Skeletal muscle cell (primary cell): ENCODE measurements at places on chromosomes 4 and X.

- no peak for DNase-seq
Observed at GRCh38 chr4:120893314-120893713, 29.2 kb downstream of the PRDM5 start.

GRCh38 chrX:48794911-48795515 lies 6.9 kb upstream of the HDAC6 start:
- peak; percentile 10 for DNase-seq

DNA sequence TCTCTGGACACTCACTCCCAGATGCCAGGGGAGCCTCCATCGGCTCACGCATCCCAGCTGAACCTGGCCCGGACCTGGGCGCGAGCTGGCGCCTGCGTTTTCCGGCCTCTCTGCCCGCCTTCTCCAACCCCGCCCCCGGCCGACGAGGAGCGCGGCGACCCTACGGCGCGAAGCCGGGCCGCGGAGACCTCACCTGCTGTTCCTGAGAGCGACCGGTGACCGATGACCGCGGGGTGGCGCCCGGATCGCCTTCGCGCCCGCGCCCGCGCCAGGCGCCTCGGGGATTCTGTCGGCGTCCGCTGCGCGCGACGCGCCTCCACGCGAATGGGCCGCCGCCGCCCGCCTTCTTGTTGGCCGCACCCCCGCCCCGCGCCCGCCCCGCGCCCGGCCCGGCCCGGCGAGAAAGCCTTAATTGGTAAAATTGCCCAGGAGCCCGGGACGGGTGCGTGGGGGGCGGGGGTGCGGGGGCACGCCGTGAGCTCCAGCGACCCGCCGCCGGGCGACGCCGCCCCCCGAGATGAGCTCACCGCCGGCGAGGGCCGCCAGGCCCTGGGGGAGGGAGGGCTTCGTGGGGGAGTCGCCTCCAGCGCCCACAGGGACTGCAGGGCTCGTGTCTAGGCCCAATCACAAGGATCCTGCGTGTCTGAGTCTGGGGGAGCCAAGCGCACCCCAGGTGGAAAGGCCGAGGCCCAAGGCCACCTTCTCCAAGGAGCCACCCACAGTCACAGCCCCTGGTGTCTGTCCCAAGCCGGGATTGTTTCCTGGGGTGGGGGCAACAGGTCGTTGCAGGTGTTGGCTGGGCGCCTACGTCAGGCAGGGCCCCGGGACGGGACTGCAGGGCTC lies at the start of gene FLNA:
TSS of gene FLNA (minus strand) at position 322 of the 843 bp plus-strand sequence. CDS start 3,389 bp downstream, outside the sequence.
- DNase-seq = no peak

DNA sequence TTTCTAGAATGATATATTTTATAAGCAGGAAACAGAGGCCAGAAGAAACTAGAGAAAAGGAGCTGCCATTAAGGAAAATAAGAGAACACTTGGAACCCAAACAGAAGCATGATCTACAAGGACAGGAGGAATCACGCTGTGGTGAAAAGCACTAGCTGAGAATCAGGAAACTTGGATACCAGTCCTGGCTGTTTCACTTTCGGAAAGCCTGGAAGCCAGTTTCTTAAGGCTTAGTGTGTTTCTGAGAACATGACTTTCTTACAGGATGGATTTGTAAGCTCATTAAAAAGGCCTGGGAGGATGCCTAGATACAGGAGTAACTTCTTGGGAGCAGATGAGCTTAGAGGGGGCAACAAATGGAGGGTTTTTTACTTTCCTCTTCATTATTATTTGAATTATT lies 36.9 kb downstream of the TLL1 start:
- no peak for DNase-seq

DNA sequence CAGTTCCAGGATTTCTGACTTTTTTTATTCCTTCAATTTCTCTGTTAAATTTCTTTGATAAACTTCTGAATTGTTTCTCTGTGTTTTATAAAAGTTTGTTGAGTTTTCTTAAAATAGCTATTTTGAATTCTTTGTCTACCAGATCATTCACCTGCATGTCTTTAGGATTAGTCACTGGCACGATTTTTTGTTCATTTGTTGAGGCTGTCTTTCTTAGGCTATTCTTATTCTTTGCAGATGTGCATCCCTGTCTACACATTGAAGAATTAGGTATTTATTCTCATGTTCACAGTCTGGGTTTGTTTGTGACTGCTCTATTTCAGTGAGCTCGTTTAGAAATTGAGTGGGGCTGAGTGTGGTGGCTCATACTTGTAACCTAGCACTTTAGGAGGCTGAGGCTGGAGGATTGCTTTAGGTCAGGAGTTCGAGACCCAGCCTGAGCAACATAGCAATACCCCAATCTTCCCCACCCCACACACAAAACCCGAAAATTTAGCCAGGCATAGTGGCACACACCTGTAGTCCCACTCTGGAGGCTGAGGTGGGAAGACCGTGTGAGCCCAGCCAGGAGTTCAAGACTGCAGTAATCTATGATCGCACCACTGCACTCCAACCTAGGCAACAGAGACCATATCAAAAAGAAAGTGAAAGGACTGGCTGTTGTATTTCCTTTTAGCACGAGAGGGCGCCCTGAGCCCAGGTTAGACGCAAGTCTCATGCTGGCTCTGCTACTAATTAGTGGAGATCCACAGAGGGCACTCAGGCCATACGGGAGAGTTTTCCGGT lies 42.0 kb downstream of the F8 start:
- DNase-seq = peak; percentile 4

GRCh38 chrX:146615628-146616348 lies 193.8 kb upstream of the CXorf51B start:
- no peak for DNase-seq

DNA sequence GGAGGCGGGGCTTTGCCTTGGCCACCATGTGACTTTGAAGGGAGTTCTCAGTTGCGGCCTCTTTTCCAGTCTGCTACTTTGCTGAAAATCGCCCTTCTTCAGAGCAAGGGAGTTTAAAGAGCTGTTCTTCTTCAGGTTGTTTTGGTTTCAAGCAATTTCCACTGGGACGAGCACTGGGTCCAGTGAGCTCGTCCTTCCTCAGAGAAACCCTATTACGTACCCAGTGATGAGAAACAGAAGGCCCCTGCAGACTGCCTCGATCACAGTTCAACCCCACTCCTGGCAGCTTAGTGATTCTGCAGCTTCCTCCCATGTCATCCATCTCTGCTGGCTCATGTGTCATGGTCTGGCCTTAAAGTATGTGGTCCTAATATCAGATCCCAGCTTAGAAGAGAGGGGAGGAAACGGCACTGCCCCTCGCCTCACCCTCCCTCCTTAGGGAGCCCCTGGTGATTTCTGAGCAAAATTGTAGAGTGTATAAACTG lies 7.8 kb upstream of the FAM149A start:
- no peak for DNase-seq

- DNase-seq = no peak
Observed at GRCh38 chr4:162645381-162645780, 481.6 kb upstream of the FSTL5 start.

- DNase-seq = no peak
Observed at GRCh38 chr4:87093443-87094123, 126.8 kb downstream of the KLHL8 start.

DNA sequence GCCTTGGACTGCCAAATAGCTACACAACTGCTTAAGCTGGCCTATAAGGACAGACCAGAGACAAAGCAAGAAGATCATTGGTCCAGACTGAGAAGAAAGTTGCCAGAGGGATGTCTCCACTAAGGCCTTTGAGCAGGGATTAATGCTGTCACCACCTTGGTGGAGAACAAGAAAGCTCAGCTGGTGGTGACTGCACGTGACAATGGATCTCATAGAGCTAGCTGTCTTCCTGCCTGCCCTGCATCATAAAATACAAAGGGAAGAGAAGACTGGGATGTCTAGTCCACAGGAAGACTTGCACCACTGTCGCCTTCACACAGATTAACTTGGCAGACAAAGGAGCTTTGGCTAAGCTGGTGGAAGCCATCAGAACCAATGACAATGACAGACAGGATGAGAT lies 40.5 kb upstream of the FAM120C start:
- no peak for DNase-seq

DNA sequence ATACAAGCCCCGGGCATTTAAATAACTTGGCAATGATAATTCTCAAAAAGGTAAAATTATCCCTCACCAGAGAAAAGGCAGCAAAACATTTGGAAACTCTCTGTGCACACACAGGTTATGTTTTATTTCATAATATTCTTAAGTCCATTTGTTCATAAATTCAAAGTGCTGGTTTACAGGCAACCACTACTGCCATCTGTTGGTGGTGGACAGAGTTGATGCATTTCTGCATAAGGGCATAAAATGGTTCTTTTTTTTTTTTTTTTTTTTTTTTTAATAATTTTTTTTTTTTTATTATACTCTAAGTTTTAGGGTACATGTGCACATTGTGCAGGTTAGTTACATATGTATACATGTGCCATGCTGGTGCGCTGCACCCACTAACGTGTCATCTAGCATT lies 31.5 kb upstream of the IL21 start:
- DNase-seq = no peak

DNA sequence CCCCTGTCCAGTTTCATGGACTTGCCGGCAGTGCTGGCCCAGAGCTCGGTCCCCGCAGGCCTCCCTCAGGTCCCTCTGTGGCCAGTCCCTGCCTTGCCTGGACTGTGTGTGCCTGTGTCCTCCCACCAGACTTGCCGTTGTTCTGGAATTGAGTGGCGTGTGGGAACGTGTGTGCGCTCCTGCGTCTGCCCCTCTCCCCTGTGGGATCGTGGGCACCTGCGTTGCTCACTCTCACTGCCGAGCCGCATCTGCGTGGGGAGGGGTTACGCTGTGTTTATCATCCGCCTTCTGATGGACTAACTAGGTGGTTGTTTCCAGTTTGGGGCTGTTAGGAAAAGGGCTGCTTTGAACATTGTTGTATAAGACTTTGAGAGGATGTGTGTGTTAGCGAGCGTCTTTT lies 21.2 kb downstream of the PCGF3 start:
- no peak for DNase-seq

GRCh38 chr4:127120441-127121090 lies 512.2 kb upstream of the INTU start:
- DNase-seq = no peak

DNA sequence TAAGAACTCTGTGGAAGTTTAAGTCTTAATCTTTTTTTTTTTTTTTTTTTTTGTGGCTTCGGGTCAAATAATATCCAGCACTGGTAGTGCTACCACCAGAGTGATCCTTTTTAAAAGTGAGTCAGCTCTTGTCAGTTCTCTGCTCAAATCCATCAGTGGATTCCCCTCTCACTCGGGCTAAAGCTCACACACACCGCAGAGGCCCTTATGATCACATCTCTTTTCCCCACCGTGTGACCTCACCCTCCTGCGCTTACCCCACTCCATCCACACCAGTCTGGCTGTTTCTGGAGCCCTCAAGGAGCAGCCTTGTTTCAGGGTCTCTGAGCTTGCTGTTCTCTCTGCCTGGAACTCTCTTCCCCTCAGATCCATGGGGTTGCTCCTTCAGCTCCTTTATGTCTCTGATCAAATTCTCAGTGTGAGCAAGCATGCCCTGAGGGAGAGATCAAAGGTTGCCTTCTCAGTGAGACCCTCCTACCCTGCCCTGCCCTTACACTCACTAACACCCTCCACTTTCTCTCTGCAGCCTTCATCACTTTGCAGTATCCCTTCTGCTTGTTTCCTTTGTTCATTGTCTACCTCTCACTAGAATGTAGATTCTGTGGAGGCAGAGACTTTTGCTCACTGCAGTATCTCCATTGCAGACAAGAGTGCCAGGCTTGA lies 19.8 kb upstream of the BEND4 start:
- no peak for DNase-seq

DNA sequence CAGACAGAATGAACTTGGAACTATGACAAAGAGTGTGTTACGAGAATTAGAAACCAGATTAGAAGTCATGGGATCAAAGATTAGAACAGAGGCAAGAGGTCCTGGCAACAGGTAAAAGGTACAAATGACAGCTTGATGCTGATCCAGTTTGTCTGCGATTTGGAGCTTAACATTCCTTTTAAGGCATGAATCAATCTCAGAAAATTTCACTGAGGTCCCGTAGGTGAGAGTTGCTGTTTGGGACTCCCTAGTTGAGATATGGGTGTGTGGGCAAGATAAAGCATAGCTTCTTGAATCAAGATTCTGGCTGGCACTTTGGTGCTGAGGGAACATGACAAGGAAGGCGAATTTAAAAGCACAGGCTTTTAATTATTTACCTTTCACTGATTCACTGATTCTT lies 62.6 kb upstream of the ACSL4 start:
- no peak for DNase-seq

- no peak for DNase-seq
Observed at GRCh38 chrX:39896951-39897740, 200.6 kb downstream of the BCOR start.

- DNase-seq = peak; percentile 71
Observed at GRCh38 chrX:74450803-74451449, 29.6 kb downstream of the SLC16A2 start.

- no peak for DNase-seq
Observed at GRCh38 chr4:187393531-187394344, 601.8 kb upstream of the ZFP42 start.

DNA sequence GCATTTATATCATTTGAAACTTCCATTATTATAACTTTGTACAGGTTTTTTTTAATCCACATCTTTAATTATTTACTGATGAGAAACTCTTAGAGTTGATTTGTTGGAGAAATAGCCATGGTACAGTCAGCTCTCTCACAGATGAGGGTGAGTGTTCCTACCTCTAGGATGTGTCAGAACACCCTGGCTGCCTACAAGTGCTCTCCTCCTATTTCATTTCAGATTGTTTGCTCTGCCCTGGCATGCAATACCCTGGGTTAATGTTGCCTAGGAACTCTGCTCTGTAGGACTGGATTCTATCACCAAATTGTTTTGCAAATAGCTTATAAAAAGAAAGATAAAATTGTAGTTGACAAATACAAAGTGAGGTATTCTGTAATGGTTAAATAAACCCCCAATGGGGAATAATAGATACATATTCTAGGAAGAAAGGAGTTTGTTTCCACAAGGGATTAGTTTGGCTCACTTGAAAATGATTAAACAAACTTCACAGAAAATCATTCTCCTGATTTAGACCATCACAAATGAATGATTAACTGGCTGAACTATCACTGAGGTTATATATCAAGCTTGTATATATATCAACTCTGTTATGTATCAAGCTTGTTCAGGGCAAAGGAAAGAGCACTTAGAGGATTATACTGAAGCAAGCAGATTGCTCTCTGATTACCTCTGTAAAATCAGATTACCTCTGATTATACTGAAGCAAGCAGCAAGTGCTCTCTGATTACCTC lies 150.0 kb downstream of the PDE5A start:
- DNase-seq = no peak

DNA sequence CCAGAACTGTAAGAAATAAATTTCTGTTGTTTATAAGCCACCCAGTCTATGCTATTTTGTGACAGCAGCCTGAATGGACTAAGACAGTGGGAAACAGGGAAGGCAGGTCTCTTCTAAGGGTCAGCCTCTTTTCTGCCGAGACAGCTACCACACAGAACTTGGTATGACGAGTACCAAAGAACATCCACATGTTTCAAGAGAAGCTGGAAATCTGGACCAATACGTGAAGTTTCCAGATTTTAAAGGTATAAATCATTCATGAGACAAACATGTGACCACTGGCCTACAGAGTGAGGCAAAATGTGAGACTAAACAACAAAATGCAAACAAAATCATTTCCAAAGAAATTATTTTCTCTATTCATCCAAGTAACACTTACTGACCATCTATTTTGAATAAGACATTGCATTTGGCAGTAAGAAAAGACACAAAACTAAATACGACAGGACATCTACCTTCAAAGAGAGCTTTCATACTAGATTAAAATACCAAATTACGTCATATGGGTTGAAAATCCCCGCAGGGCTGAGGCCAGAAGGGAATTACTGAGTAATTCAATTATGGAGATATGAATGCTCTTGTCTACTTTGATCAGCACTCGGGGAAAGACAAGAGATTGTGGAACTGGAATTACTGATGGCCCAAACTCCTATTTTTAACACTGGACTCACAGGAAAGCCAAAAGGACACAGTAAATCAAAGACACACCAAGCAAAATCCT lies 7.2 kb downstream of the SCARB2 start:
- no peak for DNase-seq

GRCh38 chr4:179196511-179196910 lies 1754.3 kb upstream of the AGA start:
- DNase-seq = peak; percentile 3
